Ovary (tissue), 10 donors: ENCODE measurements at places on chromosomes 4 and X.

DNA sequence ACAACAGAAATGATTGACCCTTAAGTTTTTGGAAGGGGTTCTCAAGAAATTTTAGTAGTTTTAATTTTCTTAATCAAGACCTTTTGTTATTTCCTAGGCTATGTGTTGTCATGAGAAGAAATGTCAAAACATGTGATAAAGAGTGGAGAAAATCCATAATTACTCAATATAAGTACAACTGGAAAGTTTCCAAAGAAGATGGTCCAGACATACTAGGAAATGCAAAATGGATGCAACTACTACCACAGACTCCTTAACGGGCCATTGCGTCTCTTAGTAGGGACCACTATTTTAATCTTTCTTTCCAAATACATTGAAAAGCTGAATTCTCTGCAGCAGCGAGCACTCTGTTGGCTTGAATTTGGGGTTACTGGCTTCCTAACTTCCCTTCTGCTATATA is 148.8 kb downstream of the NWD2 start:
- DNase-seq, result no peak

GRCh38 chr4:57320217-57320616 is 210.0 kb upstream of the IGFBP7 start:
- no peak for DNase-seq

- no peak for DNase-seq
Observed at GRCh38 chr4:122606364-122607043, 14.4 kb downstream of the IL21 start.

GRCh38 chrX:40065296-40066046 is 32.3 kb downstream of the BCOR start:
- no peak for DNase-seq

- no peak for DNase-seq
Observed at GRCh38 chr4:16969696-16970135, 71.3 kb upstream of the LDB2 start.

GRCh38 chrX:143571521-143571920 is 54.2 kb upstream of the SPANXN3 start:
- no peak for DNase-seq

GRCh38 chr4:79049840-79050540 is 110.8 kb upstream of the PAQR3 start:
- DNase-seq, result no peak

- DNase-seq, result no peak
Observed at GRCh38 chr4:83331956-83332355, 2.7 kb downstream of the HPSE start.

DNA sequence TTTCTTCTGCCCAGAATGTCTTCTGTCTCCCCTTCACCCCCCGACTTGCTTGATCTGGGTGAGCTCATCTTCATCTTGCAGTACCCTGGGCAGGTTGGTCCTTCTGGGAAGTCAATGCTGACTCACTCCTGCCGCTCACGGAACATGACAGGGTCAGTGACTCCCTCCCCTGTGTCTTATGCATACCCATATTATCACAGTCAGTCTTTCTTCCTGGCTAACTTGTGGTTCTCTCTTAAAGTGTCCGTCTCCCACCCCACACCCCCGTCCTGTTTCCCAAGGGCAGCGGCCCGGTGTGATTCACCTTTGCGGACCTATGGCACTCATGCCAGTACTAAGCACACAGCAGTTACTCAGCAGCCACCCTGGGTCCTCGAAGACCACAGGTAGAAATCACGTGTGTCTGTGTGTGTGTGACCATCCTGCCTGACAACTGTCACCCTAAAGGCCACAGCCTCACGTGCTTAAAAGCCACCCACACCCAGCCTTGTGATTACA is 17.7 kb downstream of the IQSEC2 start:
- no peak for DNase-seq

DNA sequence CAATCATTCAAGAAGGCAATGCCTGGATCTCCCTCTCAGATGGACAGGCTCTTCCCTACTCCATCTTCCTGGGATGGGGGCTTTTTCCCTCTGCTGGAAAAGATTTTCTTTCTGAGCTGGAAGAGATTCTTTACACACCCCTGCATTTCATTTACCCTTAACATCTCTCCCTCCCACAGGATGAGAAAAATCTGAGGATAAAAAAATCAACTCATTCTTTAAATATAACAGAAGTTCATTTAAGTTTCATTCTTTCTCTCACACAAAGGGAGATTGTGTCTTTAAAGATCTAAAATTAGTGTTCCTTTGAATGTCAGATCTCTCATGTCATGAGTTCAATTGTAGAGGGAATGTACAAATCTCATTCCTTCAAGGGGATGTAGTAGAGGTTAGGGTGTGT is 109.0 kb downstream of the ZNF518B start:
- DNase-seq, result no peak

- no peak for DNase-seq
Observed at GRCh38 chr4:15716115-15716514, 13.2 kb downstream of the BST1 start.

- DNase-seq, result no peak
Observed at GRCh38 chr4:88955580-88956380, 101.2 kb downstream of the FAM13A start.

GRCh38 chr4:3118312-3118711 is 43.8 kb downstream of the HTT start:
- DNase-seq, result no peak

DNA sequence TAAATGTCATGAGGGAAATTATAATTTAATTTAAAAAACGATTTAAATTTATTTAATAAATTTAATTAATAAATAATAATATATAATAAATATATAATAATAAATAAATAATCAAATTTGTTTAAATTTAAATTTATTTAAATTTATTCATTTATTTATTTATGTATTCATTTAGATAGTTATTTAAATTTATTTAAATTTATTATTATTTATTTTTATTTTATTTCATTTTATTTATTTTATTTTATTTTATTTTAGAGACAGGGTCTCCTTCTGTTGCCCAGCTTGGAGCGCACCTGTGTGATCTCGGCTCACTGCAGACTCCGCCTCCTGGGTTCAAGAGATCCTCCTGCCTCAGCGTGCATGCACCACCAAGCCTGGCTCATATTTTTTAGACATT is 18.4 kb upstream of the PPP2R3B start:
- no peak for DNase-seq

- no peak for DNase-seq
Observed at GRCh38 chr4:6044276-6044675, 26.0 kb upstream of the C4orf50 start.

- DNase-seq, result no peak
Observed at GRCh38 chr4:150744570-150744969, 162.6 kb downstream of the MAB21L2 start.

DNA sequence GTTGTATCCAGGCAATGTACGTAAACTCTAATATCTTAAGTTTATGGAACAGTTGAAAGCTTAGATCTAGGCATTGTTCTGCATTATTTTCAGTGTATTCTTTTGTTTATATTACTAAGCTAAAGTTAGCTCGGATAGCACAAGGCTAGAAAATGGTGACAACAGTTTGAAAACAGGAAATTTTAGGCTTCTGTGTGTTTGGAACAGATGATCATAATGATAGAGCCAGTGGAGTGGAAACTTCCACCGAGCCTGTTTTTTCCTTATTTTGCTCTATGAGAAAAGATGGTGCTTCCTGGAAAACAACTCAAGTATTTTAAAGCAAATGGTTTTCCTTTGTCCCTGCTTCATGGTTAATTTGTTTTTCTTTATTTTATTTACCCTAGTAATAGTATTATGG is 70.8 kb downstream of the GAB1 start:
- no peak for DNase-seq

GRCh38 chrX:36683507-36683906 is 324.7 kb upstream of the FAM47C start:
- no peak for DNase-seq

GRCh38 chr4:142961866-142962265 is 115.8 kb upstream of the INPP4B start:
- peak; percentile 57 for DNase-seq

DNA sequence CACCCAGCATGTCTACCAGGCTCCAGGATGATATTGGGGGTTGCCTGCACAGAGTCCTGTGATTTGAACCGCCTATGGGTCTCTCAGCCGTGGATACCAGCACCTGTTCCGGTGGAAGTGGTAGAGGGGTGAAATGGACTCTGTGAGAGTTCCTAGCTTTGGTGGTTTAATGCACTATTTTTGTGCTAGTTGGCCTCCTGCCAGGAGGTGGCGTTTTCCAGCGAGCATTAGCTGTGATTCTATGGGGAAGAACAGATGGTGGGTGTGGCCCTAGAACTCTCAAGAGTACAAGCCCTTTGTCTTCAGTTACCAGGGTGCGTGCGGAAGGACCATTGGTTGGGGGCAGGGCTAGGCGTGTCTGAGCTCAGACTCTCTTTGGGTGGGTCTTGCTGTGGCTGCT is 316.9 kb upstream of the AMOT start:
- no peak for DNase-seq

- DNase-seq, result no peak
Observed at GRCh38 chr4:158131027-158131426, 41.8 kb downstream of the GASK1B start.

DNA sequence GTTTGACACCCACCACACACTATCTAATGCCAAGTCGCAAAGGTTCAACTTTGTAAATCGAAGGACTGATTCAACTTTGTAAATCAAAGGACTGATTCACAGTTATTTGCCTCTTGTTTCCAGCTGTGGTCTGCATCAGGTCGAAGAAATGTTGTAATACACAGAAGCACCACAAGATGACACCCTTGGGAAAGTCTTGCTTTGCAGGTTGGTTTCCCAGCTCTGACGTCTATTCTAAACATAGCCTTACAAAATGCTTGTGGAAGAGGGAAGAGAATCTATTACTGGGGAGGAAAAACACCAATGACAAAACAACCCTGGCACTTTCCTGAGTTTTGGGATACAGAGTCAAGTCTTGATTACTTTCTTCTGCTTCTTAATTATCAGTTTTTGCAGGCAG is 35.3 kb downstream of the SUPT20HL1 start:
- DNase-seq, result no peak

DNA sequence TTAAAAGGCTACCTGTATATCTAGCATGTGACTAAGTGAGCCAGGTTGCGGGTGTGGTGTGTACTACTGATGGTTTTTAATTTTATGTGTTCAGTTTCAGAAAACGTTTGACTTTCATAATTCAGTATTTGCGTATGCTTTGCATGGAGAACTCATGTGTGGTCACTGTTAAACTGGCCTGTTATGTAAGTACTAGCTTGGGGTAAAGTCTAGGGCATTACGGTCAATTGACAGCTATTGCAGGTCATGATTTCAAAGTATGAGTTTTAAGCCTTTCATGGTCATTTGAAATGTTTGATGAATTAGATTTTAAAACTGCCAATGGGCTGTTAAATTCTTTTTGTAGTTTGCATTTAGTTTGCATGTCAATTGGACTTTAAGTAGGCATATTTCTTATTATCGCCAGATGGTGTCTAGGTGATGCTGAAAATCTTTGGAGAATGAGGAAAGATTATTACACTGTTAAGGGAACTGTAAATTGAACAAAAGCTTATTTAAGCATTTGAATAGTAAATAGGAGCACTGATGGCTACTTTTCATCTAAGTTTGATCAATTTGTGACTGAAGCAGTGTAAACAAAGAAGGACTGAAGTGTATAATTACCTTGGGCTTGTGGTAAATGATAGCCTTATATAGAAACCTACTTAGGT is 563.4 kb downstream of the DACH2 start:
- no peak for DNase-seq

DNA sequence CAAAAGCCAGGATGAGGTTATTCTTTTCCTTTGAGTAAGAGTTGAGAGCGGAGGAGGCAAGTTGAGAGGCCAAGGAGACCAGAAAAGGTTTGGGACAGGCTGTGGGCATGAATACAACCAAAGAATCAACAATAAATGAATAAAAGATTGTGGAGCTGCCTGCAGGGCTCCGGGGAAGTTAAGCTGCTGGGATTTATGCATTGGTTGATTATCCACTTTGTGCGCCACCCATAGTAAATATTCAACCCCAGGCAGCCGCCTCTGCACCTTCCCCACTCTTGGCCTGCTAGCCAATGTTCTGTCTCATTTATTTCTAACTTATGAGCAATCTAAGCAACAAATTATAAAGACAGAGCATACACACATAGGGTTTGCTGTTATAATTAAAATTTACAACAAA is 28.2 kb upstream of the IGSF1 start:
- DNase-seq, result no peak

GRCh38 chr4:55507612-55508011 is 39.1 kb downstream of the CLOCK start:
- DNase-seq, result no peak

DNA sequence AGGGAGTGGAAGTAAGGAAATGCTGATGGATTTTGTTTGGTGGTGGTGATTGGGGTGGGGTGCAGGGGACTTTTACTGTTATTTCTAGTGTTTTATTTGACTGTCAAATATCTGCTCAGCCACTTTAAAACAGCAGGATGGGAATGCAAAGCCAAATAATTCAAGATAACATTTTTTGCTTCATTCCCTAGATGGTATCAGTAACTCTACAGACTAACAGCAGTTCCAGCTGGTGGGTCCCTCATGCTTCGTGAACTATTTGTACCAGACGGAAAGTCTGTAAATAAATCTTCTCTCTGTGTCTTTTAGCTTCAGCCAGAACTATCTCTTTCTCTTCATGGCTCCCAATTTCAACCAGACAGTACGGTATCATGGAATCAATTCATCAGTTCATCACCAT is 27.5 kb downstream of the GPR143 start:
- no peak for DNase-seq

DNA sequence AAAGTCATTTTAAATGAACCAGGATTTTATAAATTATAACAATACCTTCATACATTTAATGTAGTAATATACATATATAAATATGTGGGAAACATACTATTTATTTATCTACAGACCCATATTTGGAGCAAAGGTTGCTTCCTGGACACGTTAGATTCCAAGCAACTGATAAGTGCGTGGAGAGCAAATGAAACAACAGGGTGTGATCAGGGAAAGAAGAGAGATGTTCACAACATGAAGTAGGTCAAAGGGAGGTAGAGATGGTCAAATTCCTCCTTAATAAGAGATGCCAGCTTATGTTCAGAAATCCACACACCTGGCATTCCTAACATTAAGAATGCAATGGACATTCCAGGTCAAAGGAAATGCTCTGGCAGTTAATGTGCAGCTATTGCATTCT is 53.1 kb upstream of the HPGD start:
- no peak for DNase-seq

GRCh38 chr4:155025762-155026457 is 182.5 kb upstream of the NPY2R start:
- no peak for DNase-seq

GRCh38 chr4:75371915-75372314 is 142.3 kb downstream of the RCHY1 start:
- no peak for DNase-seq

DNA sequence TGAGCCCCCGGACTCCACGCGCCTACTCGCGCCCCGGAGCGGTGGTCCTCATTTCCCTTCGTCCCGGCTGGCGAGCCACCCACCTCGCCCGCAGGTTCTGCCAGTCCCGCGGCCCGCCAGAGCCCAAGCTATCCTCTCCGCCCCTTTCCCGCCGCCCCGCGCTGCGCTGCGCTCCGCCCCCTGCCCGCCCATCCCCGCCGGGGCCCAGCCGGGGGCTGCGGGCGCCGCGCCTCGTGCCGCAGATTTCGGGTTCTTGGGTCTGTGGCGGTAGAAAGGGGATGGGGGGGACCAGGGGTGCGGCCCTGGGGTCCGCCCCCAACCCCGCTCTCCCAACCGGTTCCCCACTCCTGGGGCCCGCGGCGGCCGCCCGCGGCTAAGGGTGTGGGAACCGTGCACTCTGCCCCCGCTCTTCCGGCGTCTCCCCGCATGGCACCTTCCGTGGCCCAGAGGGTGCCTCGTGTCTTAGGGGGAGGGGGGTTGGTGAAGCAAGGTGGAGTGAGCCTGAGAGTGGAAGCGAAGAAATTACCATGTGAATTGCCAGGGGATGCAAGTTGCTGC is 650.8 kb upstream of the DIPK2B start:
- peak; percentile 20 for DNase-seq

GRCh38 chr4:176959980-176960379 is 167.3 kb upstream of the VEGFC start:
- no peak for DNase-seq
